ENCODE measurements at places on chromosomes 12 and 14. TPM values are rescaled to one million over a fixed set of nuclear protein-coding genes. Genes with fewer than 3 reads are reported as not detected.

SRGAP1 gene
- under 0.01 TPM for polyA plus RNA-seq

- no peak for DNase-seq
These were observed 155.4 kb downstream of the AACS start for GRCh38 chr12:125220404-125221273.

GRCh38 chr12:124395986-124396385, 101.1 kb downstream of the RFLNA start:
- no peak for DNase-seq

DNA sequence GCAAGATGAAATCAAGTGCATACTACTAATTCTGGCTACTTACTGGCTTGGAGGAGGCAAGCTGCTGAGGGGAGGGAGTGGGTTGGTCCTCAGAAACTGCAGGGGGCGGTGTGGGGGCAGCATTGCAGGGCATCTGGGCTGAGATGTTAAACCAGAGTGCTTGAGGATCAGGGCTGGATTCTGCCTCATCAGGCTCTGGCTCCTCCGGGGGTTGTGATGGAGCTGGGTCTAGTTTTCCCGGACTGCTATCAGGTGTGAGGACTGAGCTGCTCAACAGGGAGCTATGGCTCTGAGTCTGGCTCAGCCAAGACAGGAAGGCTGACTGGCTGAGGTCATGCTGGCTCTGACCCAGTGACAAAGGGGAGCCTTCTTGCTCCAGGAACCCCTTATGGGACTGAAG, 28.6 kb downstream of the BAZ2A start:
- peak; percentile 48 for DNase-seq

GRCh38 chr12:108720757-108721514, 10.4 kb downstream of the CORO1C start:
- no peak for DNase-seq

- DNase-seq: no peak
These were observed 8.0 kb downstream of the CLEC12B start for GRCh38 chr12:10018386-10018785.

HVCN1 gene
- polyA plus RNA-seq: 422 TPM

BEST3 gene
- polyA plus RNA-seq: not detected

GRCh38 chr14:55351111-55351510, 60.5 kb downstream of the ATG14 start:
- DNase-seq: no peak

DNA sequence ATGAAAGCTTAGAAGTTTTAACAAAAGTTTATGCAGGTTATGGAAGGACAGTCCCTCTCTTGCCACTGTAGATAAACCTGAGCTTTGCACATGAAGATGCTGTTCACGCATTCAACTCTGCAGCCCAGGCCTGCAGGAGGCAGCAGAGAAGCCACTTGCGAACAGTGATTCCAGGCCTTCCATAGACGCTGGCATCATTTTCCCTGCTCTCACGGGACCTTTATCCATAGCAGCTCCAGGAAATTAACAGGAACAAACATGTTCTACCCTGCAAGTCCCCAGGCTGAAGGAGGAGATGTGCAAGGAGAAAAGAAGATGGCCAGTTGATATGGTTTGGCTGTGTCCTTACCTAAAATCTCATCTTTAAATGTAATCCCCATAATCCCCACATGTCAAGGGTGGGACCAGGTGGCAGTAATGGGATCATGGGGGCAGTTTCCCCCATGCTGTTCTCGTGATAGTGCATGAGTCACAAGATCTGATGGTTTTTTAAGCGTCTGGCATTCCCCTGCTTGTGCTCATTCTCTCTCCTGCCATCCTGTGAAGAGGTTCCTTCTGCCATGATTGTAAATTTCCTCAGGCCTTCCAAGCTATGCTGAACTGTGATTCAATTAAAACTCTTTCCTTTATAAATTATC, 2.0 kb downstream of the ERP27 start:
- no peak for DNase-seq

EID3 gene
- polyA plus RNA-seq: 9.4 TPM

OTUB2 gene
- polyA plus RNA-seq: not detected

DNA sequence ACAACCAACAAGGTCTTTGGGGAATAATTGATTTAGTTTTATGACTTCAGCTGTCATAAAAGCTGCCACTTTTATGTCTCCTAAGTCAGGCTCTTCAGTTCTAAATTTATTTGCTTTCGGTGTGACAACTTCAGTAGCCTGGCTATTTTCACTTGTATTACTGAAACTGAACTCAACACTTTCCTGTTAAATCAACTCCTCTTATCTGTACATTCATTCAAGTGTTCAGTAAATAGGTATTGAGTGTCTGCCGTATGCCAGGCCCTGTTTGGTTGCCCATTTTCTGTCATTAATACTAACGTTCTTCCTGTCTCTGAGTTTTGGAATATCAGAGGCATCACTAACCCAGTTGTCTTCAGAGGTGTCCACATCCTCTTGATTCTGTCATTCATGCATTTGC, 7.5 kb downstream of the UTP20 start:
- no peak for DNase-seq

GRCh38 chr14:24943024-24943423, 106.9 kb downstream of the STXBP6 start:
- DNase-seq: no peak

DNA sequence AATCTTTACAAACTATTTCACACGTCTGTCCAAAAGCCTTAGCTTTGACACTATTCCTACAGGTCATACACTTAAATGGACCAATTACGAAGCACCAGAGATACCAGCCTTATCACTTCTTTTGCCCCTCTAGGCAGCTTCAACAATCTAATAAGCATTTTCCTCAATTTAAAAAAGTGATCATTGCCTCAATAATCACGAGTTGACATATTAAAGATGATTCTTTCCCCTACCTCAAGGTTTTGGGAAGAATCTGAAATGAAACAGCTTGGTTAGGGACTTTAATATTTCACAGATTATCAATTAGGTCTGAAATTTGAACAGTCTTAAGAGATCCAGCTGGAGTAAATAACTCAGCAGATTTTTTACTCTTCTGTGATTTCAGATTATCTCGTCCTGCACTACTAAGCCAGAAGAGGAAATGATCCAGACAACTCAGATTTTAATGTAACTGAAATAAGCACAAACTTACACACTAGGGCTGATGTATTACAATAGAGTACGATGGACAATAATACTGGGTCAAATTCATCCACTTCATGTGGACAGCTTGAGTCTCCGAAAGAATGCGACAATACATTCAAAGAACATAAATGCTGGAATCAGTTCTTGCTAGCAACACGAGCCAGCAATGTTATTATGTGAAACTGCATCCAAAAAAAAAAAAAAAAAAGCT, 15.9 kb downstream of the UBE2N start:
- peak; percentile 48 for DNase-seq

- no peak for DNase-seq
These were observed 34.2 kb downstream of the CCDC88C start for GRCh38 chr14:91383439-91383838.

- no peak for DNase-seq
These were observed 705.8 kb downstream of the C12orf50 start for GRCh38 chr12:87323369-87323768.

- no peak for DNase-seq
These were observed 210.4 kb downstream of the ANO6 start for GRCh38 chr12:45426294-45426693.

TOMM20L gene
- not detected for polyA plus RNA-seq

GRCh38 chr12:104297477-104298113, 5.9 kb upstream of the EID3 start:
- DNase-seq: no peak

POTEG gene
- polyA plus RNA-seq: 0.24 TPM

DNA sequence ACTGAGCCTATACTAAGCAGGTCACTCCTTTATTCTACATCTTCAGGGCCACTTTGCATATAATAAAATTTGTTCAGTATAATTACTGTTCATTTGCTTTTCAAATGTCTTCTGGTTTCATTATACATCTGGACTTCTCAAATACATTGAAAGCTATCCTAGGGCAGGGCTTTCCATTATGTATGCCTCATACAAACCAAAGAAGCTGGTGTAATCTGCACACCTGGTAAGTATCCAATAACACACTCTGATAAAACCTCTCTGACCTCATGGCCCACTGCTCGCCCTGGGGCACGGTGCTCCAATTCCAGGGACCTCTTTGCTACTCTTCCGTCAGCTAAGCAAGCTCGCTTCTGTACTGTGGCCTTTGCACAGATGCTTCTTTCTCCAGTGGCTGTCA, 21.9 kb upstream of the ISM2 start:
- DNase-seq: no peak

GRCh38 chr14:30221546-30221945, 293.9 kb upstream of the PRKD1 start:
- no peak for DNase-seq

DNA sequence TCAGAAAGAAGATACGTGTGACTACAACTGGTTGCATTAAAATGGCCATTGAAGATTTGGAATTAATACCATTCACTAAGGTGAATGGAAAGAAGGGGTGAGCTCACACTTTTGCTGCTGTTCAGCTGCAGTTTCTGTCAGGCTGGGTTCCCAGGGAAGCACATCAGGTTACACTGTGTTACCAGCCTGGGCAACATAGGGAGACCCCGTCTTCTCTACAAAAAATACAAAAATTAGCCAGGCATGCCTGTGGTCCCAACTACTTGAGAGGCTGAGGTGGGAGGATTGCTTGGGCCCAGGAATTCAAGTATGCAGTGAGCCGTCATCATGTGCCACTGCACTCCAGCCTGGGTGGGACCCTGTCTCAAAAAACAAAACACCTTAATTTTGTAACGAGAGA, 12.9 kb upstream of the ZCCHC8 start:
- DNase-seq: no peak

DNA sequence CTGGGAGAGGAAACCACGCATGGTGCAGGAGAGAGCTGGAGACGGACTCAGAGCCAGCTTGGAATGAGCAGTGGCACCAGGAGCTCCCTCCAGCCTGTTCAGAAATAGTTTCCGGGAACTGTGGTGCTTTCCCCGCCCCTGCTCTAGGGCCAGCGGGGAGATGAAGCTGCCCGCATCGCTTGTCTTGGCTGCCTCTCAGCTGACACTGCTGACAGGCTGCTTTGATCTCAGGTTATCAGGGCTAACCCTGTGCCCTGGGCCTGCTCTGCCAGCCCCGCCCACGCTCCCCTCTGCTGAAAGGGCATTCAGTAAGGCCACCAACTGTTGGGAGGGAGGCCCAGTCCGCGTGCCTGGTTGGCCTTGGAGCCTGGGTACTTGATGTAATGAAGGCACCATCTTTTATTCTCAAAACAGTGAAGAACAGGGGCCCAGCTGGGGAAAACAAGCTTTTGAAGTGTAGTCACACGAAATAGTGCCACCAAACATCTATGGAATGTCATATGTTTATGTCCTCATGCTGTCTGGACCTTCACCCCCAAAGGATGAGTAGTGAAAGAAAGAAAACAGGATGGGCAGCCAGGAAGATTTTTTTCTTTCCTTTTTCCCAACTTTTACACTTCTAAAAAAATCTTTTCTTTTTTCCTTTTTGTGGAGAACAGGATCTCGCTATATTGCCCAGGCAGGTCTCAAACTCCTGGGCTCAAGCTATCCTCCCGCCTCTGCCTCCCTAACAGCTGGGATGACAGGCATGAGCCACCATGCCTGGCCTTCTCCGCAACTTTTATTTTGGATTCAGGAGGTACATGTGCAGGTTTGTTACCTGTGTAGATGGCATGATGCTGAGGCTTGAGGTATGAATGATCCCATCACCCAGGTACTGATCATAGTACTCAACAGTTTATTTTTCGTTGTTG, 115.9 kb upstream of the TBX3 start:
- no peak for DNase-seq

DNA sequence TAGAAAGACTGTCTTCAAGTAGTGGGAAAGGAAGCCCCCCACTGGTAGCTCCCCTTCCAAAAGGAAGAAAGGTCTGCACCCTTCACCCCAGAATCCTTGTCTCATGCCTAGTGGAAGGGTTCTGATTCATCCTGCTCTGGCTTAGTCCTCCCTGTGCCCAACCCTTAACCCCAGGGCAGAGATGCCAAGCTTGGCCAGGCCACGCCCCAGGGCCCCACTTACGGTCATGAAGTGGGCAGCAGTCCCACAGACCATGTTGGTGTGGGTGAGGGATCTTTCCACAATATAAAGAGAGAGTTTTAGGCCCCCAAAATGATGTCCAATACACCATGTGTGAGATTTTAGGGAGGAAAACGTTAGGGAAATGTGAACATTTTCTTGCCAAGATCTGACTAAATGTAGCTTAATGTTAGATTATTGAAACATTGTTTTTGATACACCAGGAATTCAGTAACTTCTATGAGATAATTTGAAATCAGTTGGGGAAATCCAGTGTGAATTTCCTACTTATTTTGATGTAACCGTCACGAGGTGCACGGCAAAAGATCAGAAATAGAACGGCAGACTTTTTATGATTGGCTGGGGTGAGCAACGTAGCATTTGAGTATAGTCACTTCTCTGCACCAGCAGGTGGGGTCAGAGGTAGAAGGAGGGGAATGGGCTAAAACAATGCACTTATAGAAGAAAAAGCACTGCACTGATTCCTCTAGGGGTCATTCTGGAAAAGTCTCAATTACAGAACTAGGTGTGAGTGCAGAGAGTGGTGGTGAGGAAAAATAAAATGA, 8.2 kb upstream of the SSPN start:
- DNase-seq: peak; percentile 21

FBXO33 gene
- polyA plus RNA-seq: 45.5 TPM

GRCh38 chr12:132354211-132354981, 25.0 kb upstream of the GALNT9 start:
- DNase-seq: no peak

GRCh38 chr12:13211859-13212664, 15.5 kb downstream of the EMP1 start:
- DNase-seq: peak; percentile 82

ZBTB39 gene
- polyA plus RNA-seq: 5.4 TPM

DNA sequence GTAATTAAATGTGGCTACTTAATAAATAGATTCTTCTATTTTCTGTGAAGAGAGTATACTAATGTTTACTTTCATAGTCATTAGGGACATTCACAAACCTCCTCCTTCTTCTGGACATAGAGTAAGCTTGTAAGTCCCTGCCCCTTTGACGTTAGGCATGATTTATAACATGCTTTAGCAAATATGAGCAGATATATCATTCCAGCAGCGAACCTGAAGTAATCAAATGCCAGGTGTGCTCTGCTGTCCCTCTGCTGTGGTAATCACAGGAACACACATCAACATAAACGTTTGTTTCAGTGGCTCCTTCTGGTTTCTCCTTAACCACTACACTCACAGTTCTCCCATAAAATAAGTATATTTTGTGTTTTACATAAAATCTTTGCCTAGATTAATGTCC, 961.8 kb downstream of the FLRT2 start:
- no peak for DNase-seq

DNA sequence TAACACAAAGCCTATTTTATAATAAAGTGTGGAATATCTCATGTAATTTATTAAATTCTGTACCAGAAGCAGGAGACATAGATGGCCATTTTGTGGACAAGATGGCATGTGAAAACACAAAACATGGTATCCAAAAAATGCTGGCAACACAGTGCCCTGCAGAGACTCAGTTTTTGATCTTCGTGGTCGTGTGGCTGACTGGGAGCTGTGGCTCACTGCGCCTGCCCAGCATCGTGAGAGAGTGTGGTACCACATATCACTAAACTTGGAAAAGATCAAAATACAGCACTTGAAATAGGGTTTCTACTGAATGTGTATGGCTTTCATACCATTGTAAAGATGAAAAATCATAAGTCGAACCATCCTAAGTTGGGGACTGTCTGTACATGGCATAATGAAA, 43.0 kb upstream of the MANSC4 start:
- no peak for DNase-seq

GPR135 gene
- polyA plus RNA-seq: 1.4 TPM

- DNase-seq: no peak
These were observed 21.5 kb downstream of the DYRK2 start for GRCh38 chr12:67669934-67670631.

- DNase-seq: no peak
These were observed 784.0 kb upstream of the TMEM132C start for GRCh38 chr12:127482950-127483349.

Data from B cell (primary cell).